Stimulated activated CD4-positive, alpha-beta T cell treated with anti-CD3 and anti-CD28 coated beads, Interleukin-1b, Interleukin-23, amount 100 ng/mL, for 1 hour (primary cell): ENCODE measurements at places on chromosomes 4 and X.

DNA sequence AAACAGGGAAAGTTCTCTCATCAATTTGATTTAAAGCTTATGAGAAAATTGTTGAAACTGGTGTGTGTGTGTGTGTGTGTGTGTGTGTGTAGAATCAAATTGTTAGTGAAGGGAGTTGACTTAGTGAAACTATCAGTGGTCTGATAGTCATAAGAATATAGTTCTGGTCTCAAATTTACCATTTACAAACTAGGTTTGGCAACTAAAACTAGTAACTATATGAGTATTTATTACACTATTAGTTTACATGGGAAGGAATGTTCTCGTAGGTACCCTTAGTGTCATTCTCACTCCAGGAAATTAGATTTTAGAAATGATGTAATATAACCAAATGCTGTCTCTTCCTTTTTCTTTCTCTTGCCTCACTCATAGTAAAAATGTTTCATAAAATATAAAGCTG, 11.9 kb downstream of the SULT1E1 start:
- no peak for DNase-seq

DNA sequence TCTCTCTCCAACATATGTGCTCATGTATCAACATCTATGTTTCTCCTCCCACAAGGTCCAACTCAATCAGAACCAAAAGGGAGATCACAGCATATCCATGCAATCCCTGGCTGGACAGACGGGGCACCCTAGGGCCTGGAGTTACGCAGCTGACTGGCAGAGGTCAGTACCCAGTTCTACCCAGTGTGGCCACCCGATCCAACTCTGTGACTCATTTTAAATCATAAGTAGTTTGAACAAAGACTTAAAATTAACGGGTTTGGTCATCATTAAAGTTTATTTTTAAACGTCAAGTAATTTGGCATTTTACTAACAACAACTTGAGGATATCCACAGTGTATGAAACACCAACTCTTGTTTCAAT, 59.5 kb downstream of the APBB2 start:
- no peak for DNase-seq

DNA sequence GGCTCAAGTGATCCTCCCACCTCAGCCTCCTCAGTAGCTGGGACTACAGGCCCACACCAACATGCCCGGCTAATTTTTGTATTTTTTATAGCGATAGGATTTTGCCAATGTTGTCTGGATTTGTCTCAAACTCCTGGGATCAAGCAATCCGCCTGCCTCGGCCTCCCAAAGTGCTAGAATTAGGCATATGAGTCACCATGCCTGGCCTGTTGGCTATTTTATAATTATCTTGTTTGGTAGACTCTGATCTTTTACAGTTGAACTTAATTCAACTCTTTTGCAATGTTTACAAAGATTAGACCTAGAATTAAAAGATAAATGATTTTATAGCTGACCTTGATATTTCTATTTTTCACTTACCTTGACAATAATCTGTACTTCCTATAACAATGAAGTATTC, 18.0 kb downstream of the DCK start:
- no peak for DNase-seq

GRCh38 chrX:103584596-103584995, 719 bp upstream of the TCEAL4 start:
- DNase-seq, result no peak

DNA sequence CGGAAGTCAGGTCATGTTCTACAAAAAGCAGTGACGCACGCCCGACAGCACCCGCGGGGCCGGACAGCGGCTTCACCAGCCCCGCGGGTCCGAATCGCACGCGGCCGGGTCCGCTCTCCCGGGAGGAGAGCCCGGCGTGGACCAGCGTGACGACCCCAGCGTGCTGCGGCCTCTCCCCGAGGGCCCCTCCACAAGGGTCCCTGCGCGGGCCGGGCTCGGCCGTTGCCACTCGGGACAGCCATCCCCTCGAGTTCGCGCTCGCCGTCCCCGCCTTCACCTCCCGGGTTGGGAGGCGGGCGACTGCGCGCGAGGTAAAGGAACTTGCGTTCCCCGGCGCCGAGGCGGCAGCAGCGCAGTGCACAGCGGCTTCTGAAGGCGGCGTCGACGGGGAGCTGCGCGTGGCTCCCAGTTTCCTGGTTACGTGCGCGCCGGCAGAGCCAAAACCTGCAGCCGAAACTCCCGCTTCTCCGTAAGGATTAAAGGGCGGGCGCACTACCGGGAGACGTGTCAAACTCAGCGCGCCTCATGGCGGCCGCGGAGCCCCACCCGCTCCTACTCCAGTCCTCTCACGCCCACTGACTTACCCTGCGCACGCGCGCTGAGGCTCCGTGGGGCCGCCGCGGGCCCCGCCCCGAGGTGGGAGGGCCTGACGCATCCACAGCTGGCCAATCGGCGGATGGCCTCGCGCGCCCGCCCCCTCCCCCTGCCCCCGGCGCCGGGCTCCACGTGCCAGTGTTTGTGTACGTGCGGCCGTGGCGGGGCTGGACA, 416 bp upstream of the LRP2BP start:
- DNase-seq, result peak; percentile 91

DNA sequence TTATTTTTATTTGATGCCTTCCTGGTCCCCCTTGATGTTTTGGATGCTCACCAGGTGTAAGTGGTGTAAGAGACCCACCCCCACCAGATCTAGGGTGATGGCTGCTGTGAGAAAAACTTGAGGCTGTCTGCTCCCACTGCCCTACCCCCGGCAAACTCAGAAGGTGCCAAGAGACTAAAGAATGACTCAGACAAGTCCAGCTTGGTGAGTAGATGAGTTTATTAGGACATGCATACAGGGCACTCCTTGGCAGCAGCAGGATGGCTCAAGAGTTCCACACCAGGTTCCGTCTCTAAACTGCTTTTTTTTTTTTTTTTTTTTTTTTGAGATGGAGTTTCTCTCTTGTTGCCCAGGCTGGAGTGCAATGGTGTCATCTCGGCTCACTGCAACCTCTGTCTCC, 84.0 kb upstream of the HPF1 start:
- DNase-seq, result no peak

- DNase-seq, result no peak
Measured at GRCh38 chr4:68997040-68997439, 45.4 kb upstream of the UGT2A3 start.

GRCh38 chrX:41556958-41557357, 109.8 kb downstream of the NYX start:
- DNase-seq, result no peak

GRCh38 chr4:8472689-8473197, 32.2 kb downstream of the TRMT44 start:
- DNase-seq, result no peak

DNA sequence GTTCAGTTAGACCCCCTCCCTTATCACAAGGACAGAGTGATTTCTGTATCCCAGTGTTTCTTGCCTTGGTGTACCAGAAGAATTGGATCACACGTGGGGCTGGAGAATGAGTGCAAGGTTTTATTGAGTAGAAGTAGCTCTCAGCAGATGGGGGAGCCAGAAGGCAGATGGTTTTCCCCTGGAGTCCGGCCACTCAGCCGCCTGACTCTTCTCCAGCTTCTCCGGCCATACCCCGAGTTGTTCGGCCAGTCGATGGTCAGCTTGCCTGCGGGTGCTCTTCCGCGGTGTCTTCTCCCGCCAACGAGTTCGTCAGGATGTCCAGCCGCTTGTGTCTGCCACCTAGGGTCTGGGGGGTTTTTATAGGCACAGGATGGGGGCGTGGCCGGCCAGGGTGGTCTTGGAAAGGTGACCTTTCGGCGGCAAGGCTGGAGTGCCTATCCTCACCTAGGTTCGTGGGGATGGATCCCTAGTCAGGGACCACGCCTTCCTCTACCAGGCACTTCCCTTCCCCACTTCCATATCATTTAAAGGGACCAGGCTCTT, 14.5 kb downstream of the GAB1 start:
- no peak for DNase-seq

GRCh38 chrX:150372280-150372679, 9.2 kb downstream of the MAMLD1 start:
- no peak for DNase-seq

DNA sequence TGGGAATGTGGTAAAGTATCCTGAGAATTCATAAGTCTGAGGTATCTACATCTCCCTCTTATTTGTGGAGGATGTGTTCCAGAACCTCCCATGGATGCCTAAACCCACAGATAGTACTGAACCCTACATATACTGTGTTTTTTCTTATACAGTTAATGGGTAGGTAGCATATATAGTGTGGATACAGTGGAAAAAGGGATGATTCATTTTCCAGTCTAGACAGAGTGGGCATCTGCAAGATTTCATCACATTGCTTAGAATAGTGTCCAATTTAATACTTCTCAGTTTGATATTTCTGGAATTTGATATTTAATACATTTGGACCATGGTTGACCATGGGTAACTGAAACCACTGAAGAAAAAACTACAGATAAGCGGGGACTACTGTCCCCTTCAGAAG, 155.0 kb upstream of the ANKRD50 start:
- DNase-seq, result no peak

DNA sequence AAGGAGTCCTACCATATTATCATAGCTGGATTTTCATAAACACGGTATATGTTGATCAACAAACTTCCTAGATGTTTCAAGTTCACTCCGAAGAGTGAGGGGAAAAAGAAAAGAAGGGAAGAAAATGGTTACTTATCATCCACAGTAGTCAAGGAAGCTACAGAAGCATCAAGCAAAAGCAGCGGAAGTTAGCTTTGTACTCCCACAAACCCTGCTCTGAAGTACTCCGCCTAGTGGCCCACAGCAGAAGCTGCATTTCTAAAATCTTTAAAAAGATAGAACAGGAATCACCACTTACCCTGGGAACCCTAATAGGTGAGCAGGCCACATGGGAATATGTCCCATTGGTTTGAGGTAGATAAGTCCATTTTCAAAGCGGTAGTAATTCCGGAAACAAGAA, 28.5 kb upstream of the FRG1 start:
- DNase-seq, result no peak

DNA sequence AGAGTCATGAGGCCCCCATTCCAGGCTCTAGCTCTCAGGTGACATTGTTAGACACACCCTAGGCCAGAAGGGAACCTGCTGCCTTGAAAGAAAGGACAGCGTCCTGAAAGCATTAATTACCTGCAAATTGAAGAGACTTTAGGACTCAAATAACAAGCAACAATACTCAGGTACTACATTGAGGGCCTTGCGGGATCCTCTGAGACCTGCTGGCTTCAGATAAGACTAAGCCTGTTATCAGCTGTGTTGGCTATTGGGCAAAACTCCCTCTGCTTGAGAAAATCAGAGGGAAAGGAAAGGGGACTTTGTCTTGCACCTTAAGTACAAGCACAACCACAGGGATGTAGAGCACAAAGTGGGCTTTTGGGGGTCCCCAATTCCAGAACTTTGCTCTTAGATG, 45.9 kb upstream of the DACH2 start:
- DNase-seq, result no peak

DNA sequence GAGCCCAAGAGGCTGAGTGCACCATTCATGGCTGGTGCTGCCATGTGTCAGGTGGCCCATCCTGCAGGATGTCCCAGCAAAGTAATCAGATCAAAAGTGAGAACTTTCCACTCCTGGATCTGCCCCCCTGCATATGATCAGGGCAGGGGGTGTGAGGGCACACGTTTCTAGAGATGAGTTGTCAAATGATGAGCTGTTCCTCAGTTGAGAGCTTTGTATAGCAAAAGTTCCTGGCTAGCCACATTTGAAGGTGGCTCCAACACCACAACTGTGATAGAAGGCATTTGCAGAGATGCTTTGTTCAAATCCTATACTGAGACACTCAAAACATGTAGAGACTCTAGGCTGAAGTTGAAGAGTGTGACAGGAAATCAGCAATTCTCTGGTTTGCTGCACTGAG, 501.8 kb downstream of the BCOR start:
- no peak for DNase-seq

GRCh38 chrX:47296766-47297365, 64.1 kb downstream of the USP11 start:
- DNase-seq, result no peak

GRCh38 chrX:43976205-43976604, 3.0 kb upstream of the NDP start:
- DNase-seq, result no peak

GRCh38 chrX:72245461-72246089, 6.7 kb upstream of the ERCC6L start:
- DNase-seq, result no peak

DNA sequence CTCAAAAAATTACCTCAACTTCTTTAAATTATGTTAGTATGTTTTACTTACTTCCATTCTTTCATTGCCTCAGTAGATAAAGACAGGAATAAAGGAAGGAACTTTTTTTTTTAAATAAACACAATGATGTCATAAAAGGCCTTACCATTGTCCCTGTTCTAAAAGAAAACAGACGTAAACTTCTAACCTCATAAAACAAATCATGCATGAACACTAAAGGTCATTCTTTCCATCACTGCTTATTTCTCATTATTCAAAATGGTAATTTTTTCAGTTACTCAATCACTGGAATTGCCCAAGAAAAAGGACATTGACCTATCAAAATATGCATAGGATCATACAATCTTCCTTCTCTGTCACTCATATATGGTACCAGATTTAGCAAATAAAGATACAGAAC, 32.2 kb upstream of the ARMCX2 start:
- DNase-seq, result no peak

- no peak for DNase-seq
Measured at GRCh38 chr4:62457356-62457755, 1257.2 kb downstream of the ADGRL3 start.

GRCh38 chrX:131985526-131986049, 37.5 kb upstream of the STK26 start:
- DNase-seq, result no peak

- DNase-seq, result no peak
Measured at GRCh38 chrX:12929701-12930100, 23.3 kb downstream of the TLR8 start.

DNA sequence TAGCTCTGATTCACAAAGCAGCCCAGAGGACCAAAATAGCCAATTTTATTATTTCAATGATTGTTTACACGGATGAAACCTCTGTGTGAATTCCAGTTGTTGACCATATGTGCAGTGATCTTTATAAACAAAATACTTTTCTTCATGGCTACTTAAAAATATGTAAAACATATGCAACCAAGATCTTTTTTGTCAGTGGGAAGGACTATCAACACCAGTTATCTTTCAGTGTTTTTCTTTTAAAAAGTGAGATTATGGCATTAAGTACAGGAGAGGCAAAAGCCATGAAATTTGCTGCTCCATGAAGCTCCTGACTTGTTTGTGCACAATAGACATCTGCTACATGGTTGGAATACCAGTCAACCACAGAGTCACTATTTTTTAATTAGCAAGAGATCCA, 184.4 kb downstream of the DKK2 start:
- DNase-seq, result no peak

GRCh38 chrX:56792270-56793111, 63.4 kb downstream of the NBDY start:
- no peak for DNase-seq

GRCh38 chr4:5084911-5085475, 33.7 kb downstream of the STK32B start:
- no peak for DNase-seq

DNA sequence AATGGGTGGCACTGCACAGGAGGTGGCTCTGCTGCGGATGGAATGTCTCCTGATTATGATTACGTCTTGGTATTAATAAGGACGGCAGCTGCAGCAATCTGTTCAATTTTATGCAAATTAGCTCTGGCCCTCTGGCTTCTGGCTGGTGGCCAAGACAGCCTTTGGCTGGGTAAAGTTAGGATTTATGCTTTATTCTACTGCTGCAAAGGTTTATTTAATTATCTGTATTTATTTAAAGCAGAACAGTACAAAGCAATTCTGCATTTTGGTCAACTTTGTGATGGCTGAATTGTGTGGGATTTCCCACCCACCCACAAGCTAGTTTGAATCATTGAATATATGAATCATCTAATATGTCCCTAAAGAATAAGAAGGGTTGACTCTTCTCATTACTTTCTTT, 745.6 kb upstream of the FAM241A start:
- DNase-seq, result no peak
